ENCODE measurements at places on chromosomes 3 and 15.
A peak's percentile ranks its signal among the peaks of the same experiment; 100 is the strongest.

GRCh38 chr3:187746442-187747281 lies 1.4 kb upstream of the BCL6 start:
- no peak for DNase-seq

DNA sequence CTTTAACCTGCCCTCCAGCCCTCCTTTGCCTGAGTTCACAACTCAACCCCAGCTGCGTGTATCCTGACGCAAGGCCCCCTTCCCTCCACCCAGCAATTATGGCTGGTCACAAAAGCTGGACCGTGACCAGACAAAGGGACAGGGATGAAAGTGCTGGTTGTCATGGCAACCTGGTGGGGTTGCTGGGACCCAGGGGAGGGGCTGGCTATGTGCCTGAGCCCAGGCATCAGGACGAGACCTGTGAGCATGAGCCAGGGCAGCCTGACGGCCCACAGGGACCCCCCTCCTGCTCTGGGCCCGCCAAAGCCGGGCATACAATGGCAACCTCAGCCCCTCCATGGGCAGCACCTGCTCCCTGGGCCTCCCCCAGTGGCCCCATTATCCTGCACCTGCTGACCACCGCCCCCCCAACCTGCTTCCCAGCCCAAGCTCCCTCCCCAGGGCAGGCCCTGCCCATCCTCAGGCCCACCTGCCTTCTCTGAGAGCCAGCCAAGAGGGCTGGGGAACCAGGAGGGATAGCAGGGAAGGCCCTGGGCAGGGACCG lies 4.5 kb upstream of the DNAH1 start:
- DNase-seq = no peak

- DNase-seq = no peak
Measured at GRCh38 chr3:134260987-134261386, 10.3 kb upstream of the RYK start.

GRCh38 chr3:112197131-112197530 lies 64.1 kb upstream of the GCSAM start:
- DNase-seq = no peak

- peak; percentile 55 for DNase-seq
Measured at GRCh38 chr3:27467545-27467944, 16.6 kb downstream of the SLC4A7 start.

GRCh38 chr3:5019411-5020241 lies 40.4 kb downstream of the BHLHE40 start:
- no peak for DNase-seq

DNA sequence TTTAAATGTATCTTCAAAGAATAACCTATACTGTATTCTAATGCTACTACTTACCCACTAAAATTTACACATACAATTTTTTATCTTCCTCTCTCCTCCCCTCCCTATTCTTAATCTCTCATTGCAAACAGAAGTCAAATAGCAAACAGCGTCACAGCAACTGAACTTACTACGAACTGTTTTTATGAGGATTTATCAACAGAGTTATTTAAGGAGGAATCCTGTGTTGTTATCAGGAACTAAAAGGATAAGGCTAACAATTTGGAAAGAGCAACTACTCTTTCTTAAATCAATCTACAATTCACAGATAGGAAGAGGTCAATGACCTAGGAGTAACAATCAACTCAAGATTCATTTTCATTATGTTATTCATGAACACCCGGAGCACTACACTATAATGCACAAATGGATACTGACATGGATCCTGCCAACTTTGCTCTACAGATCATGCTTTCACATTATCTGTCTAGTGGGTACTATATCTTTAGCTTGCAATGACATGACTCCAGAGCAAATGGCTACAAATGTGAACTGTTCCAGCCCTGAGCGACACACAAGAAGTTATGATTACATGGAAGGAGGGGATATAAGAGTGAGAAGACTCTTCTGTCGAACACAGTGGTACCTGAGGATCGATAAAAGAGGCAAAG lies 984 bp downstream of the FGF7 start:
- DNase-seq = no peak

All from fibroblast of skin of abdomen (primary cell).